HepG2 (cell line): ENCODE measurements at places on chromosomes 7 and 10.

- DNase-seq, result peak; percentile 58
Measured at GRCh38 chr7:7424151-7424873, 111.4 kb downstream of the COL28A1 start.

DNA sequence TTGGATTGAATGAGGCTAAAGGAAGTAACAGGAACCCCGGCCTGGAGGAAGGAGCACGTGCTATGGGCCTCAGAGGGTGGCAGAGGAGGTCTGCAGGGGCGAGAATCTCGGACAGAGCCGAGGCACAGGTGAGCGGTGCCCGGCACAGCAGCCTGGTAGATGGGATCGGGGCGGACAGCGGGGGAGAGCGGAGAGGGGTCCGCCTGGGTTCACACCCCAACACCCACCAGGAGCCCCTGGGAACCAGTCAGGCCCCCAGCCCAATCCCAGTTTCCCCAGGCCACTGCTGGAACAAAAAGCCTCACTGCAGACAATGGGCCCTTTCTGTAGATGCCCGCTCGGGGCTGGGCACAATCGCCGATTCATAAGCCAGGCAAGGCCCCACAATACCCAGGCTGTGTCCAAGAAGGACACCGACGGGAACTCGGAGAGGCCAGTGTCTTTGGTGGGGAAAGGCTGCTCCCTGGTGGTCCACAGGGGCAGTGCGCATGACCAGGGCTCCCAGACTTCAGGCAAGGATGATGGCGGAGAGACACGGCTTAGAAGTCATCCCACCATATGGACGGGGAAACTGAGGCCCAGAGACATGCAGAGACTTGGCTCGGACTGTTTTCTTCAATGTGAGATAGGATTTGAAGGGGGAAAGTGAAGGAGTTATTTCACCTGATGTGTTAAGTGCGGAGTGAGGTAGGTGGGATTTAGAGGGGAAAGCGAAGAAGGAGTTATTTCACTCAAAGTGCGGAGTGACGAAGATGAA, 106.9 kb upstream of the GPR26 start:
- DNase-seq, result peak; percentile 36

DNA sequence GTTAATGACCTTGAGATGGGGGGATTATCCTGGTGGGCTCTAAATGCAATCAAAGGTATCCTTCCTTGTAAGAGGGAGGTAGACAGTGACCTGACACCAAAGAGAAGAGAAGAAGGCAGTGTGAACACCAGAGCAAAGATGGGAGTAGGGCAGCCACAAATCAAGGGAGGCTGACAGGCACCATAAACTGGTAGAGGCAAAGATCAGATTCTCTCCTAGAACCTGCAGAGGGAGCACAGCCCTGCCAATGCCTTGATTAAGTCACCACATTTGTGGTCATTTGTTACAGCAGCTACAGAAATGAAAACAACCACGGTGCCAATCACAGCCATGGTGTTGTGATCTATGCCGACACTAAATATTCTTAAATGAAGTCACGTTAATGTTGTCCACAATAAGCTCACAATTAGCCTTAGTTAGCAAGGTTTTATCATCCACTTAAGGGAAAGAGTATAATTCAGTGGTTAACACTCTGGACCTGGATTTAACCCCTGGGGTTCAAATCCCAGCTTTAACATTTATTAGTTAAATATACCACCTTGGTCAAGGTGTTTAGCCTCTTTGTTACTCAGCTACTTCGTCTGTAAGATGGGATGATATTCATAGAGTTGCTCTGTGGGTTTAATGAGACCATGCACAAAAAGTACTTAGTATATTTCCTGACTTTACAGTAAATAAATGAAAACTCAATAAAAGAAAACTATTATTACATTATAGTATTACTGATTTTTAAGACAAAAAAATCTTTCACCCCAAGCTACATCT, 70.8 kb downstream of the SGMS1 start:
- DNase-seq, result no peak

GRCh38 chr10:132528064-132528691, 9.4 kb upstream of the INPP5A start:
- no peak for DNase-seq

GRCh38 chr7:80334196-80334595, 177.7 kb downstream of the GNAT3 start:
- no peak for DNase-seq
